Lung microvascular endothelial cell (primary cell): ENCODE measurements at places on chromosomes 16 and 17. TPM values are rescaled to one million over a fixed set of nuclear protein-coding genes. Genes with fewer than 3 reads are reported as not detected.

The PRPSAP2 gene
- total RNA-seq, result 32.5 and 44.8 TPM in 2 replicates

The NLRC5 gene
- total RNA-seq, result 7.3 and 14.2 TPM in 2 replicates

The TAC4 gene
- total RNA-seq, result not detected in 2 replicates

The TEKT3 gene
- not detected in 2 replicates for total RNA-seq

The PMP22 gene
- 18.7 and 22.2 TPM in 2 replicates for total RNA-seq

GRCh38 chr17:5135726-5136579 lies 20.1 kb downstream of the USP6 start:
- no peak for DNase-seq

DNA sequence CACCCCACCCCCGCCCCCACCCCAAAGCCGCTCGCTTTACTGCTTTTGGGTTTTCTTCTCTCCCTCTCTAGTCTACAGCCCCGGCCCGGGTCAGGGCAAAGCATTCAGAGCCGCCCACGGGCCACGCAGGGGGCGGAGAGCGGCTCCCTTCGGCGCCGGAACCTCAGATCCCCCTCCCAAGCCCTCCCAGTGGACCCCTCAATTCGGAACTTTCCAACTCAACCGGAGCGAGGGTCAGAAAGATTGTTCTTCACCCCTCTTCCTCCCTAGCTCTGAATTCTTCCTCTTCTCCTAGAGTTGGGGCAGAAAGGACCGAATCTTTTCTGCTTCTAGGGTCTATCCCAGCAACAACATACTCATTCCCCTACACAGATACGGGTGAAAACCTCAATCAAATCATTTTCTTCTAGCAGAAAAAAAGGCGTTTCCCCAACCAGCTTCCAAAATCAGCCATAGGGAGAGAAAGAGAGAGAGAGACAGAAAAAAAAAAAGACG lies 1.0 kb downstream of the HOXB2 start:
- DNase-seq, result no peak

DNA sequence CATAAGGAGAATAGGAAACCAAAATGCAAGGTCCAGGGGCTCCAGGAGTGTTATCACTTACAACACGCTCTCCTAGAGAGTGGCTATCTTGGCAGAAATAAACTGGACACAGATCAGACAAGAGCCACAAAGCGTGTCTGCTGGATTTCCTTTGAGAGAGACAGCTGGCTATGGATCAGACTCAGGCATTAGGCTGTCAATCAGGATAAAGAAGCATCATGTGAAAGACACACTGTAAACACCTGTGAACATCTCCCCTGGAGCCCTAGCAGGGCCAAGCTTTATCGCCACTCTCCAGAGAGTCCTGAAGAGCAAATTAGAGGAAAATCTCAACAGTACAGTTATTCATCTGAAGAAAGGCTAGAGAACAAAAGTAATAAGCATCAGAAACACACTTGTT lies 26.0 kb downstream of the SYCE1L start:
- no peak for DNase-seq

GRCh38 chr17:57694051-57694450 lies 51.0 kb downstream of the CCDC182 start:
- no peak for DNase-seq

DNA sequence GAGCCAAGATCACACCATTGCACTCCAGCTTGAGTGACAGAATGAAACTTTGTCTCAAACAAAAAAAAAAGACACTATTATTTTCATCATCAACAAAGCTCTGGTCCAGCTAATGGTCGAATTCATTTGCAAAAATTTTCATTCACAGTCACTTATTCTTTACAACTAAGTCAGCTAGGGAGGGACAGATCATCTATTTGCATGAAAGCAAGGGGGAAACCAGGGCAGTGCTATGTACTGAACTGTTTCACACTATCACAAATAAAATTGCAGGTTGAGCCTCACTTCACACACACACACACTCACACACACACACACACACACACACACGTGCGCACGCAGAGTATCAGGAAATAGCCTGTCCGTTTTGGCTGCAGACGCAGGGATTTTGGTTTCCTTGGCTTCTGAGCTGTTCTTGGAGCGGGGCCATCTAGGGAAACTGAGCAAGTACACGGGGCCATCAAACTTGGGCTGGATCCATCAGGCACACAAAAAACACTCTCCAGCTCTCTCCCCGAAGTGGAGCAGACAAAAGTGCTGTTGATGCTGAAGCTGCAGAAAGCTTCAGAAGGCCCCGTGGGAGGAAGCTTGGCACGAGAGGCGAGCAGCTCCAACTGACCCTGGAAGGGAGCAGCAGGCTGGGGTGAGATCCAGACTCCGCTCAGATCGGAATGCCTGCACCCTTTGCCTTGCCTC lies 44.3 kb upstream of the HELZ start:
- peak; percentile 85 for DNase-seq

GRCh38 chr17:44323359-44324091 lies 1.1 kb downstream of the SLC25A39 start:
- DNase-seq, result no peak

- DNase-seq, result no peak
Observed at GRCh38 chr16:1997494-1998359, 8.0 kb downstream of the SYNGR3 start.

DNA sequence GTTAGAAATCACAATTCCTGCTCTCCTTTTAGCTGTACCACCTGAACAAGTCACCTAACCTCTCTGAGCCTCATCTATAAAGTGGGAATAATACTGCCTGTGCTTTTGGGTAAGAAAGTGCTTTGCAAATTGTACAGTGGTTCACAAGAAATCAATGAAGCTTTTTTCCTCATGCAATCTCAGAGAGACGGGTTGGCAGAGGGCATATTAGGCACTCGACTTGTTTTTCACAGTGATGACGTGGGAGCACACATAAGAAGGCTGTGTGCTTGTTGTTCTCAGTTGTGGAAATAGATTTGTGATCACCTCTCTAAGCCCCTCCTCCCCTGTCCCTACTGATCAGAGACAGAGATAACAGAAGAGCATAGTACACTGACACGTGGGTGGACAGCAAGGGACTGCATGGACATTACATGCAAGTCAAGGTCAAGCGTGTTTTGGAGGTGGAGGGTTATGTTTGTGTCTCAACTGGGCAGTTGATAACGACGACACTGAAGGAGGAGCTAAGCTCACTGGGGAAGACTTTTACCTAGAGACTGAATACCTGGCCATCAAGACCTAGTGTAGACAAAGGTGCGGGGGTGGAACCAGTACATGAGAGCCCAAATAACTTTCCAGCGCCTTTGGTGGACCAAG lies 1.7 kb upstream of the GPT2 start:
- DNase-seq, result no peak

- DNase-seq, result no peak
Observed at GRCh38 chr17:59439262-59439661, 107.8 kb downstream of the YPEL2 start.

- no peak for DNase-seq
Observed at GRCh38 chr17:16872351-16873173, 99.4 kb downstream of the TNFRSF13B start.

DNA sequence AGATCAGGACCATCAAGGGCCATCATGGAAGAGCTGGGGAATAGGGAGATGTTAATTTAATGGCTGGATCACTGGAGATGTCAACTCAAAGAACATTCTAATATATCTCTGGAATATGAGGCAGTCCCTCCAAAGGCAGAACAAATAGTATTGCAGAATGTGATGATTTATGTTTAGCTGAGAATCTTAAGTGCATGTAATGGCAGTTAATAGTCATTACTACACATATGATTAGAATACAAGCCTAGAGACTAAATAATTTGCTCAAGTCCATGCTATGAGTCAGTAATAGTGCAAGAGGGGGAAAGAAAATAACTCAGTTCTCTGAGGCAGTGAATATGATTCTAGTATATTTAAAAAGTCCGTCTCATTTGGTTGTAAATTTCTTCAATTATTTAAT lies 32.3 kb downstream of the SNTB2 start:
- no peak for DNase-seq

GRCh38 chr17:74271281-74271680 lies 2.8 kb upstream of the DNAI2 start:
- DNase-seq, result no peak
